ENCODE measurements at places on chromosomes 6 and 20.

DNA sequence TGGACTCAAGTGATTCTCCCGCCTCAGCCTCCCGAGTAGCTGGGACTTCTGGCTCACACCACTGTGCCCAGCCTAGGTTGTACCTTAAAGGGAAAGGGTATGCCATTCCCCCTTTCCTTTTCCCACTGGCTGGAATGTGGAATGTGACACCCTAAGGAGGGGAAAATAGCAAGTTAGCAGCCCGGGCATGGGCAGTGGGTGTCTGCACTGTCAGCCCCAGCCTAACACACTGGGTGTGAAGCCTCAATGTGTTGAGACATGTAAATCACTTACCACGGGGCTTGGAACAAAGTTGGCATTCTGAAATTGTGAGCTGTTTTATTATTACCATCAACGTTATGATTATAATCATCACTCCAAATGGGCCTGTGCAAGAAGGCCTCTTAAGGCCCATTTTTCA, 80.8 kb upstream of the PTPN1 start:
- DNase-seq = no peak

- DNase-seq = no peak
Measured at GRCh38 chr6:85684133-85684808, 41.6 kb upstream of the SYNCRIP start.

DNA sequence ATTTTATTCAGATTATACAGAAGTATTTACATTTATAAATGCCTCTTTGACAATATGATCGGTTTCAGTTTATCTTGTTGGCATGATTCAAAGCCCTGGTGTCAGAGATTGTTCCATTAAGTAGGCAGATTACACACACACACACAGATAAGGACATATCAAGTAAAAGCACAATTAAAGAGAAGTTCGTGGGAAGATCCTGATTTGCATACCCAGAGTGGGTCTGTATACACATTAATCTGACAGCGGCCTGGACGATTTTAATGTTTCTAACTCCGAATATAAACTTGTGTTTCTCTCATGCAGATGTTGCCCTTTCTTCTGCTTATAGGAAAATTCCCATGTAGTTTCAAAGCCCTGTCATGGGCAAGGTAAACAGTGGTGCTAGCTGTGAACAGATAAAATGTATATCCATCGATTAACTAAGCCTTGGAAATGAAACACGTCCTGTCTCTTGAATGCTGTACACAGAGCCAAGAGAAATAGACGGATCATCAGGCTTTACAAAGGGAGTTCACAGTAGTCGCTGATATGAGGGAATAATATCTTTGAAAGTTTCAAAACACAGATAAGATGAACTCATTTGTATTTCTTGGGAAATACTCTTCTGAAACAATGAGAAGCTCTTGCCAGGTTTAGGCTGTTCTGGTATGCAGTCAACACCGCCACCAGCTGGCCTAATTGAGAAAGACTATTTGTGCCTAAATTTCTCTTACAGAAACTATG, 108.2 kb upstream of the GMDS start:
- peak; percentile 42 for DNase-seq

GRCh38 chr6:66533921-66534404, 826.9 kb upstream of the EYS start:
- no peak for DNase-seq

GRCh38 chr6:75794954-75795739, 46.1 kb downstream of the MYO6 start:
- no peak for DNase-seq

DNA sequence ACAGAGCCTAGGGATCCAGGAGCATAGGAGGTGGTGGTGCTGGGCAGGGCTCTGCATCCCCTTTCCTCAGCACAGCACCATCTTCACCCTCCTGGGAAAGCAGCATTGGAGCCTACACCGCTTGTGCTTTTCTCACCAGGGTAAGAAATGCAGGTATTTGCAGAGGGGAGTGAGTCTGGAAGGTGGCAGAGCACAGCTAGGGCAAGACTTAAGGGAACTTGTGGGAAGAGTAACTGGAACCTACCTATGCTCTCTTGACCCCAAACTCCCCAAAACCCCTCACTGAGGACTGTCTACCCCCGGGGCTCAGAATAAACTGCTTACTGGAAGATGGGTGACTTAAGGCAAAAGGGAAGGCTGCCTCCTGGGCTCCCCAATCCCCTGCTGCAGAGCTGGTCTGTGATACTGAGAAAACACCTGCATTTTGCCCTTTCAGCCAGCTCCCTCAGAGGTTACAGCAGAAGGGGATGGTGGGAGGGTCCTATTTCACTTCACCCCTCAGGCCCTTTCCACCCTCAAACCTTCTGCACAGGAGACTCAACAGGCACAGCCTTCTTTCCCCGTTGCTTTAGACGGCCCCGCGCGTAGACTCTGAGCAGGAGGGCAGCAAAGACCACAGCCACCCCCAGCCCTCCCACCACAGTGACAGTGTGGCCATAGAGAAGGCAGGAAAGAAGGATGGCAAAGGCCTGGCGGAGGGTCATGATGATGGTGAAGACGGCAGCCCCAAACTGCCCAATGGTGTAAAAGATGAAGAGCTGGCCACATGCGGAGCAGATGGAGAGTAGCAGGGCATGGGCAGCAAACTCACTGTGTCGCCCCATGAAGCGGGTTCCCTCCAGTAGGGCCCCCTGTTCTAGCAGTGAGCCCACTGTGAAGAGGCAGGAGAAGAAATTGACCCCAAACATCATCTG, 2.9 kb downstream of the SLC35B2 start:
- no peak for DNase-seq

DNA sequence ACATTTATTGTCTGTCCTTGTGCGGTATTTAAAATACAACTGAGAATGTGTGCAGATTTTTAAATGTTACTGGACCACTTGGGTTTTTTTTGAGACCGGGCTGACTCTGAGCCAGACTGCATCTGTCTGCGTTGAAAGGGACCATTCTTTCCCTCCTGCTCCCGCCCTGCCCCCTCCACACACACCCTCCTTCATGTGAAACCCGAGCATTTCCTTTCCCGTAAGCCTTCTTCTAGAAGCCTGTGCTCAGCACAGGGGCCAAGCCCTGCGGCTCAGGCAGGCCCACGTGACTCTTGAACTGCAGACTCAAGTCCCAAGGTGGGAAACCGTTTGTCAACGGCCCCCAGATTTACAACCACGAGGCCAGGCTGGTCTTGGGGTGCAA, 82.7 kb upstream of the FOXC1 start:
- DNase-seq = peak; percentile 2

GRCh38 chr6:107764684-107765460, 59.2 kb downstream of the SCML4 start:
- DNase-seq = no peak

DNA sequence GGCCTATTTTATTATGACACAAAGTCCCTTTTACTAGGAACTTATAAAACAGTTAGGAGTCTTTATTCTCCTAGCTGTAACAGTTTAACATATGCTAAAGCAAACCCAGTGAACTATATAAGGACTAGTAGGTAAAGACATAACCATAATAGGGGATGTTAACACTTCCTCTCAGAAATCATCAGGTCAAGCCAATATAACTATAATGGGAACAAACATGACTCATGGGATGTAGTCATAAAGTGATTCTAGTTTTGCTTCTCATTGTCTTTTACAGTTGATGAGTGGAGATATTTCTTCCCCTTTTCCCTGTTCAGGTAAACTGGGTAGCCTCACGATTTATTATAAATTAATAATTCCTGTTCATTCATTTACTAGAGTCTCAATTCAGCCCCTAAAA, 9.7 kb downstream of the PTCHD4 start:
- DNase-seq = no peak

- DNase-seq = no peak
Measured at GRCh38 chr6:27176096-27176495, 71.4 kb upstream of the PRSS16 start.

DNA sequence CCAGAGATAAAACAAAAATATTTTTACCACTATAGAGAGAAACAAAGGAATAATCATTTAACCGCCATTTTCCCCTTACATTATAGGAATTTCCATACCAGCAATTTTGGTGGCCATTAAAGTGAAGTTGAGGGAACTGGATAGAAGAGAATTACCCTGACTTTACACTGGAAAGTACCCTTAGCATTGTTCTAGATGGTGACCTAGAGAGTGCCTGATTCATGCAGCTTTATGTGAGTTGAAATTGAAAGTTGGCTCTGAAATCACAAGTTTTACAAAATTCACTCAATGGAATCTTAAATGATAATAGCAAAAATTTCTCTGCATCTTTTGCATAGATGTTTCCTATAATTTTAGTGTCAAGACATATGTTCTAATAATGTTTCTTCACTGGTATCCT, 55.7 kb upstream of the PREP start:
- DNase-seq = no peak

GRCh38 chr20:4688305-4688704, 33.4 kb upstream of the PRND start:
- no peak for DNase-seq

- no peak for DNase-seq
Measured at GRCh38 chr20:43994486-43995100, 79.9 kb downstream of the TOX2 start.

- no peak for DNase-seq
Measured at GRCh38 chr20:23640671-23641667, 3.2 kb upstream of the CST3 start.

GRCh38 chr6:77880501-77880900, 227.7 kb downstream of the MEI4 start:
- DNase-seq = no peak

DNA sequence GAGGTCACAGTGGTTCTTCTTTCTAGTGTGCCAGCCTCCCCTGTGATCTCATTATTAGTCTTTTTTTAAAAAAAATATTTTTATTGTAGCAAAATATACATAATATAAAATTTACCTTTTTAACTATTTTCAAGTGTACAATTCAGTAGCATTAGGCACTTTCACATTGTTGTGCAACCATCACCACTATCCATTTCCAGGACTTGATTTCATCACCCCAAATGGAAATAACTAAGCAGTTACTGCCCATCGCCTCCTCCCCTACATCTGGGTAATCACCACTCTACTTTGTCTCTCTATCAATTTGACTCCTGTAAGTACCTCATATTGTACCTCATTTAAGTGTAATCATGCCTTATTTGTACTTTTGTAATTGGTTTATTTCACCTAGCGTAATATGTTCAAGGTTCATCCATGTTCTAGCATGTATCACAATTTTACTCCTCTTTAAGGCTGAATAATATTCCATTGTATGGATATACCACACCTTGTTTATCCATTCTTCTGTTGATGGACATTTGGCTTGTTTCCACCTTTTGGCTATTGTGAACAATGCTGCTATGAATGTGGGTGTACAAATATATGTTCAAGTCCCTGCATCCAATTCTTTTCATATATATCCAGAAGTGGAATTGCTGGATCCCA, 68.6 kb upstream of the FYN start:
- no peak for DNase-seq

DNA sequence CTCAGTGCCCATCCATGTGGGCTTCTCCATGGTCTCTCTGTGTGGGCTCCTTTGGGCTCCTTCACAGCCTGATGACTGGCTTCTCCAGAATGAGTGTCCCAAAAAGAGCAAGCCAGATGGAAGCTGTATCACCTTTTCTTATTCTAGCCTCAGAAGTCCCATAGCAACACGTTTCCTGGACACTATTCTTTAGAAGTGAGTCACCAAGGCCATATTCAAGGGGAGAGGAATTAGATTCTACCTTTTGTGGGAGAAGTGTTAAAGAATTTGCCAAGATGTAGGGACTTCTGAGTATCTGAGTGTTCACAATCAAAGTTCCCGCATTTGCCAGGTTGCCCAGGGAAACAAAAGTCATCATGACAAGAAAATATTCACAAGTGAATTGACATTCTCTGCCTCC, 20.7 kb upstream of the TBC1D22B start:
- DNase-seq = no peak

Measured in NCI-H526 treated with DMSO at 0.1 percent for 48 hours (cell line).